Right ventricle myocardium inferior (tissue), 1 donor: ENCODE measurements at places on chromosomes 3 and 15. TPM values are rescaled to one million over a fixed set of nuclear protein-coding genes. Genes with fewer than 3 reads are reported as not detected.

DNA sequence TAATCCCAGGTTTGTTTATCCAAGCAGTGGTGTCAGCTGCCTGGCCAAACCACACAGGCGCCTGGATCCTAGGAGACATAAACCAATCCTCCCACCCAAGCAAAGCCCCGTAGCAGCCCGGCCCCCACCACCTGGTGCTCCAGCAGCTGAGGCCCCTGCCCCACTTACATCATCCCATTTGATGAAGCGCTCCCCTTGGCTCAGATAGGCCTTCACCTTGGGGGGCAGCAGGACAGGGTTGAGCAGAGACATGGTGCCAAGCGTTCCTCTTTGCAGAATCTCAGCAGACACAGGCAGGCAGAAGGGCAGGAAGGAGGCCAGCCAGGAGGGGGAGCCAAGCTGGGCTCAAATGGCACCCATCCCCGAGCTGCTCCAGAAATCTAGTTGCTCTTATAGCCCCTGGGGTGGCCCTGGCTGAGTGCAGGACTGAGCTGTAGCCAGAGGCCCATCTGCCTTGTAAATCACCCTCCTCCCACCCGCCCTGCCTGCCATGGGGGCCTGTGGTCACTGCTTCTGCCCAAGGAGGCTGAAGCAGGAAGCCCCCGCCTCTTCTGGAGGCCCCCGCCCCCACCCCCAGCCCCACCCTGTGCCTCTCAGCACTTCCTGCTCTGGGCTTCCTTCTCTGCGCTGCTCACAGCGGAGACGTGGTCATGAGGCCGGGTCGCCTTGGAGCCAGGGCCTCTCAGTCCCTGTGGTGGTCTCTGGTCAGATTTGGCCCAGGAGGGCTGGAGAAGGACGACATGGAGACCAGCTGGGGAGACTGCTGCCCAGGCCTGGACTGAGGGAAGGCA lies at the start of gene PLCB2:
TSS of gene PLCB2 (minus strand) at position 515 of the 791 bp plus-strand sequence. CDS start at position 252, 263 bp downstream.
- DNase-seq = peak; percentile 81

Gene IL16
- total RNA-seq = 3.7 TPM

Gene LRRC15
- 0.14 TPM for total RNA-seq

- DNase-seq = no peak
Measured at GRCh38 chr3:116433552-116433951, 11.7 kb downstream of the LSAMP start.

DNA sequence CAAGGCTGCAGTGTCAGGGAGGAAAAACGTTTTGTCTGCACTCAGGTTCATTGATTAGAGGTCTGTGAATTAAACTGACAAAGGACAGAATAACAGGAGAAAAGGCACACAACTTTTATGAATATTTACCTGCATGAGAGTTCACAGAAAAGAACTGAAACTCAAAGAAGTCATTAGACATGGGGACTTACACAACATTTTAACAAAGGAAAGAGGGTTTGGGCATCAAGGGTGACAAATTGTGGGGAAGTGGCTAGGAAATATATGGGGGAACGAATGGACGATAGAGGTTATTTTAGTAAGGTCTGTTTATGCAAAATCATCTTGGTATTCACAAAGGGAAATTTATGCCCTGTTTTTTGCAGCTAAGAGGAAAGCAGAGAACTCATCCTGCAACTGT lies 65.6 kb upstream of the C15orf39 start:
- DNase-seq = no peak

Gene HRG
- not detected for total RNA-seq

Gene TSPAN3
- 98.3 TPM for total RNA-seq

Gene GPR62
- total RNA-seq = 0.22 TPM

DNA sequence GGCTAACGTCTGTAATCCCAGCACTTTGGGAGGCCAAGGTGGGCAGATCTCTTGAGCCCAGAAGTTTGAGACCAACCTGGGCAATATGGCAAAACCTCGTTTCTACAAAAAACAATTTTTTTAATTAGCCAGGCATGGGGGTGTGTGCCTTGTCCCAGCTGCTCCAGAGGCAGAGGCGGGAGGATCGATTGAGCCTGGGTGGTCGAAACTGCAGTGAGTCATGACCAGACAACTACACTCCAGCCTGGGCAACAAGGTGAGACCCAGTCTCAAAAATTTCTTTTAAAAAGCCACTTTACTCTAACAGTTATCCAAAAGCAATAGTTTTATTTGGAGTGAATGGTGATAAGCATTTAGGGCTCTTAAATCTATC lies 12.5 kb downstream of the TRIM59 start:
- no peak for DNase-seq

GRCh38 chr3:197076415-197076814 lies 46.8 kb upstream of the MELTF start:
- DNase-seq = no peak

Gene TM4SF18
- 15.8 TPM for total RNA-seq

- DNase-seq = no peak
Measured at GRCh38 chr3:187798531-187799530, 53.6 kb upstream of the BCL6 start.

DNA sequence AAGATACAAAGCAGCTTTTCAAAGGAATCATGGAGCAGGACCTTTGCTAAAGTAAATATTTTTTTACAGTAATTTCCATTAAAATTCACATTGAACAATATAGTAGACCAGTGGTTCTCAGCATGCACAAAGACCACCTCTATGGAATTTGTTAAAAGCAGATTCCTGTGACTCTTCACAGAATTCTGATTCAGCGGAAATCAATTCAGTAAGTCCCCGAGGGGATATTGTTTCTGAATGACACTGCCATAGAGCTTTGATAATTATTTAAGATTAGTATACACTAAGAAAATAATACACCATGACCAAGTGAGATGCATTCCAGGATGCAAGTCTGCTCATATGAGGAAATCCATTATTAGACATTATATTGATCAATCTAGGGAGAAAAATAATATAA lies 161.9 kb upstream of the TNIK start:
- no peak for DNase-seq

- no peak for DNase-seq
Measured at GRCh38 chr3:127412578-127413317, 124.9 kb upstream of the PRR20G start.

GRCh38 chr15:98755781-98756180 lies 107.4 kb downstream of the IGF1R start:
- no peak for DNase-seq

DNA sequence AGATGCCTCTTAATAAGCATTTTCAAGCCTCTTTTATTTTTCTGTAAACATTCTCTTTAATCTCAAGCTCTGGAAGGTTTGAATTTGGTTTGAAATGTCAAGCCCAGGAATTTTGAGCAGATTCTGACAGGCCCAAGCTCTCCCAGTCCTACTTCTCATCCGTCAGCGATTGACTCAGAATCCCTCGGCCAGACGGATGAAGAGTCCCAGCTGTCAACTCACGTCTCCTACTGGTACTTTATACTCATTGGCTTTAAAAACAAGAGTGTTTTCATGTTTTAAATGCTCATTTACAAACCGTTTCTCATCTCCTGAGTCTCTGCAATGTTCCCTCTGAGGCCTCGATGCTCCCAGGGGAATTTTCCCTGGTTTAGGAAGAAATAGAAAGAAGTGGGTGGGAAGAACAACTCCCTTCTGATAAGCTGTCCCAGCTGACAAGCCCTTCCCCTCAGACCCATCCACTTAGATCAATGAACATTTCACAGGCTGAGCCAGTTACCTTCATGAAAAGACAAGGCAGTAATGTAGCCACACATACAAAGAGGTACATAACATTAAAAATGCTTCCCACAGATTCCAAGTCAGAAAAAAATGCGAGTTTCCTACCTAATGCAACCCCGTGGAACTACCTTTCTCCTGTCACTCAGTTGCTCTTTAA lies 478.2 kb upstream of the DPH6 start:
- no peak for DNase-seq

DNA sequence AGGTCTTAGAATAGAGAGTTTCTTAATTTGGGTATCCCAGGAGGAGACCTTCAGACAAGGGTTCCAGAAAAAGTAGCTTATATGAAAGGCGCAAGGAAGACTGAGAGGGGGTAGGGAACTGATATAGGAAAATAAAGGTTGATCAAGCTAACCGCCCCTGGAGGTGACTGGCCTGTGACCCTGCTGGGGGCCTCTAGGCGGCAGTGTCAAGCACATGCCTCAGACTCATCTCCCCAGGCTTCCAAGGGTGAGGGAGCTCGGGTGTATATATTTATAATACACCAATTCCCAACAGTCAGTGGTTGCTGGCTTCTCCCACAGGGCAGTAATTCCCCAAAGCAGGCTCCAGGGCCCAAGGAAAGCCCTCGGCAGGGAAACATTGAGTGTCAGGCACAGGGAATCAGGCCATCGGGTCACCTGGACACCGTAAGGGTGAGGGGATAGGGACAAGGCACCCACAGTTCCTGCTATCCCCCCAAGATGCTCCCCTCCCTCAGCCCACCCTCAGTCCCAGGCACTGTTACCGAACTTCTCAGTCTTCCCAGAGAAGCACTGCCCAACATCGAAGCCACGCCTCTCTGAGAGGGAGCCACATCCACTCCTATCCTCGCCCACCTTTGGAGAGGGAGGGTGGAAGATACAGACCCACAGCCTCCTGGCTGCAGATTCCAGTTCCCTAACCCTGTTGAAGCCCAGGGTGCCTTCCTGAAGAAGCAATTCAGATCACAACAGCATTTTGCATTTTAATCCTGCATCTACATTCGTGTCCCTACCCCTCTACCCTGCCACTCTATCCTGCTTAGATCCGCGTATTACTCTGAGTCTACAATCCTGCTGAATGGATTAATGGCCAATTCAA lies 19.5 kb upstream of the CAV3 start:
- no peak for DNase-seq

Gene ADGRG7
- not detected for total RNA-seq

Gene FBLN2
- 81.1 TPM for total RNA-seq

DNA sequence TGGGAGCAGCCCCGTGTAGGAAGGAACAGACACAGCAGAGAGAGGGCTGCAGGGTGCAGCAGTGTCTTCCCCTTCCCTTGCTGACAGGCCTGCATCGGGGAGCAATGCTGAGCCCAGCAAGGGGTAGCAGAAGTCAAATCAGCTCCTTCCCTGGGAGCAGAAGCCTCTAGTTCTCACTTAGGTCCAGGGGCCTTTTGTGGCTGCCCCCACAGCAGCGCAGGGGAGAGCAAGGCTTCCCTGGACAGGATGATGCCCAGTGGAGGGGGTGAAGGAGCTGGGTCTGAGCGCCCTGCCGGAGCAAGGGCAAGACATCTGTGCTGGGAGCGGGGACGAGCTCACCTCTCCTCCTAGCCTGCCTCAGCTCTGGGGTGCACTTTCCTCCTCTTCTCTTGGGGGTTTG lies 827 bp downstream of the PLCB2 start:
- DNase-seq = no peak

Gene CLDN18
- not detected for total RNA-seq

Gene CDC25A
- 1.1 TPM for total RNA-seq

GRCh38 chr3:47441796-47442551 lies 33.8 kb downstream of the SCAP start:
- DNase-seq = no peak

- no peak for DNase-seq
Measured at GRCh38 chr15:88608607-88609181, 12.4 kb upstream of the AEN start.

DNA sequence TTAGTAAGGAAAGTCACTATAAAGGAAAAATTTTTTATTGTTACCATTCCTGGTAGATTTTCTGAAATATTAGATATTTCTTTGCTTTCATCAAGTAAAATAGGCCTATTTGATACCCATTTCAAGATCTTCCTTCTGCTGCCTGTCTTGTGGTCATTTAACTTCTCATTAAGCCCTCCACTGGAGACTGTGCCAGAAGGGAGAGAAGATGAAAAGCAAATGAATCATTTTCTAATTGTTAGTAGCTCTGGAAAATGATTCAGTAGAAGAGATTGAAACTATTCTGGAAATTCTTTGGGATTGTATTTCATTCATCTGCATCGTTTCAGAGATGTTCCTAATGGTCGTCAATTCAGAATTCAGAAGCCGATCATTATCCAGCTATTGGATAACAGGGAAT lies 3.2 kb downstream of the KCTD6 start:
- no peak for DNase-seq

GRCh38 chr3:127031413-127031810 lies 48.5 kb downstream of the PLXNA1 start:
- peak; percentile 42 for DNase-seq

DNA sequence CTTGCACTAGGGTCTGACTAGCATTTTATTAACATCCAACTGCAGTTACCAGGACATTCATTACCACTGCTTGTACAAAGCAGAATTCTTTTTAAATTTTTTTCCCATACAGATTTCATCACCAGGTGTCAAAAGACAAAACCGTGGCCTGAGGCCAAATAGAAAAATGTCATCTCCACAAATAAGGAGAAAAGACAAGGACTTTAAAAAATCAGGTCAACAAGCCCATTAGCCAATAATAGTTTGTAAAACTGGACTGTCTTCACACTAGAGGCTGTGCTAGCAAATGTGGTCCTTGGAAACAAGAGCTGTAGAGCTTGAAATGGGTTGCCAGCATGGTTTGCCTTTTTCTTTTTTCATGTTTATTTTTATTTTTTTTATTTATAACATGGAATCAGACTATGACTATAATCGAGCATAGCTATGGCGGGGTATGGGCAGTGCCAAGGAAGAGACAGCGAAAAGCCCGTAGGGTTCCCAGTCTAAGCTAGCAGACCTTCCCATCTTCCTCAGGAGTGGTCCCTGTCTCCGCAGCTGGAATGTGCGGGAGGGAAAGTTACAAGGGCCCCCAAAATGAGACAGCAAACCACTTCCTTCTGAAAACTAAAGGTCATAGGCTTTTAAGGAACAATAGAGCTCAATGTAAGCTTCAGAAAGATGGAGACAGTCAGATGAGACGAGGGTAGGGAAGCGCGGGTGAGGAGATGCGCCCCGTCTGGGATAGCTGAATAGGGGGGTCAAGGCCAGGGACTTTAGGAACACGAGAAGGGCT lies 1.5 kb downstream of the PTPN9 start:
- DNase-seq = no peak

DNA sequence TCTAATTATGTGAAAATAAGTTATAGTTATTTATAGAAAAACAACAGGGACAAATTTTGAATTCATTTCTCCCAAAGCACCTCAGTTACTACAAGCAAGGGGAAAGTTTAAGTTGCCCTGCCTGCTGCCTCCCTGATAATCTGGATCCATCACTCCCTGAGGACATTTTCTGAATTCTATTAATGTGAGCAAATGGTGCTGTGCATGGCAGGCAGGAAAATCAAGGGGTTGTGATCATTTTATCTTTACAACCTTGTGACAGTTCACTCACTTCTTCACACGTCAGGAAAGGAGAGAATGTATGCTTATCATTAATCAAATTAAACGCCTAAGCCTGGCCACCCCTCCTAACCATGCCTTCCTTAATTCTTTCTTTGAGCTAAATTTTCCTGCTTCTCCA lies 39.3 kb downstream of the ITGB5 start:
- DNase-seq = no peak

Gene MYZAP
- total RNA-seq = 869 TPM

- no peak for DNase-seq
Measured at GRCh38 chr15:41620536-41621199, 39.5 kb upstream of the MGA start.

Gene RASGRP1
- total RNA-seq = 0.46 TPM

GRCh38 chr3:134066651-134067530 lies 37.2 kb upstream of the SLCO2A1 start:
- no peak for DNase-seq

GRCh38 chr3:178850450-178851190 lies 221.0 kb downstream of the ZMAT3 start:
- DNase-seq = no peak
